Hematopoietic multipotent progenitor cell (in vitro differentiated cells): ENCODE measurements at places on chromosomes 7 and 10. TPM values are rescaled to one million over a fixed set of nuclear protein-coding genes. Genes with fewer than 3 reads are reported as not detected.

AASS gene
- 17.2 TPM for total RNA-seq

LIPF gene
- not detected for total RNA-seq

MRC1 gene
- 0.27 TPM for total RNA-seq

CYP26C1 gene
- 0.54 TPM for total RNA-seq

- DNase-seq = no peak
Observed at GRCh38 chr10:118342638-118343020, 505 bp upstream of the FAM204A start.

GRCh38 chr7:71665716-71666115 is 533.8 kb downstream of the GALNT17 start:
- DNase-seq = no peak

DNA sequence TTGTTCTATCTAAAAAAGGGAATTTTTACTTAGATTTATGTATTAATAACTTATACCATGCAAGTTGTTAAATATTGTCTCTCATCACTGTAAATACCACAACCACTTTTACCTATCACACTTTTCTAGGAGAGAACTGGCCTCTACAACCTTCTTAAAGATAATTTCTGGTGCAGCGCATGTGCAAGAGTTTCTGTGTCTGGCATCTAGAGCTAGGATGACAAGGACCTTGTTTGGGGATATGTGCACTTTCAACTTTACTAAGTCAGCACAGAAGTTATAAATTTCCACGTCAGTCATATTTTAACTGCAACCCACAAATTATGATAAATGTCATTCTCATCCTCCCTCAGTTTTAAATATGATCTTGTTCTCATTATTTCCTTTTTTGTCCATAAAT is 156.9 kb upstream of the ADCY1 start:
- DNase-seq = no peak

GRCh38 chr7:74284781-74285259 is 4.4 kb upstream of the CLIP2 start:
- peak; percentile 45 for DNase-seq

- no peak for DNase-seq
Observed at GRCh38 chr7:38169847-38170246, 8.2 kb upstream of the STARD3NL start.

DNA sequence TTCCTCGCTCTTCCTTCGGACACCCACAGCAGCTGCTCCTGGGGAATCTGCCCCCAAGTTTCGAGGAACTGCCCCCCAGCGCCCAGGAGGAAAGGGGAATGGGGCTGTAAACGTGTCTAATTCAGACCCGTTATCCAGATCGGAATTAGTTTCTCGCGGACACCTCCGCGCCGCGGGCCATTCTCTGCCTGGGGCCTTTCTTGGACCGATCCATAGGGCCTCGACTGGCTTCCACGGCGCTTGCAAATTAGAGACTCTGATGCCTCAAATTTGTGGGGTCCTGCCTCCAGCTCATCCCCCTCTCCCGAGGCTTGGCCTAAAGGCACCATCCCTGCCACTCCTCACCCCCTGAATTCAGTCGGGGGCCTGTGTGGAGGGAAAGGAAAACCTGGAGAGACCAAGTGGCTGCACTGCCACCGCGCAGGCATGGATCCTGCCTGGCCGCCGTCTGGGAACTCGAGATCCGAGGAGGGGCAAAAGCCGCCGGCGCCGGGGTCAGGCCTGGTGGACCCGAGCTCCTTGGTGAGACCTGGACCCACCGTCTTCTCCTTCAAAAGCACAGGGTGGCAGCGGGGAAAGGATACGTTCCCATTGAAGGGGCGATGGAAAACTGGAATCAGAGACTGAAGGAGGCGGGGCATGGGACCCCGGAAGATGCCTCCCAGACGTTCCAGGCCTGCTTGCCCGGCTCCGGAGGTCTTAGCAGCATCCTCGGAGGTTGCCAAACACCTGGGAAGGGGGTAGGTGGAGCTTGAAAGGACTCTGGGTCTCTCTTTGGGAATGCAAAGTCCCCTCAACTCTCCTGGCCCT is 13.7 kb downstream of the LBX1 start:
- no peak for DNase-seq

DNA sequence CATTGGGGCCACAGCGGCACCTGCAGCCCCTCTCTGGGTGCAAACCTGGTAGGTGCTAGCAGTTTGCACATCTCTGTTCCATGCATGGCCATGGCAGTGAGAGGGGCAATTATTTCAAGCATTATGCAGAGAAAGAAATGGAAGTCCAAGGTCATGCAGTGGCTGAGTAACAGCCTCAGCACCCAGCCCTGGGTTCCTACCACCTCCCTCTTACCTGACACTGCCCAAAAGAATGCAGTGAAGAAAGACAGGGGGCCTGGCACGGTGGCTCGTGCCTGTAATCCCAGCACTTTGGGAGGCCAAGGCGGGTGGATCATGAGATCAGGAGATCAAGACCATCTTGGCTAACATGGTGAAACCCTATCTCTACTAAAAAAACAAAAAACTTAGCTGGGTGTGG is 4.9 kb upstream of the CHST12 start:
- DNase-seq = no peak

DNA sequence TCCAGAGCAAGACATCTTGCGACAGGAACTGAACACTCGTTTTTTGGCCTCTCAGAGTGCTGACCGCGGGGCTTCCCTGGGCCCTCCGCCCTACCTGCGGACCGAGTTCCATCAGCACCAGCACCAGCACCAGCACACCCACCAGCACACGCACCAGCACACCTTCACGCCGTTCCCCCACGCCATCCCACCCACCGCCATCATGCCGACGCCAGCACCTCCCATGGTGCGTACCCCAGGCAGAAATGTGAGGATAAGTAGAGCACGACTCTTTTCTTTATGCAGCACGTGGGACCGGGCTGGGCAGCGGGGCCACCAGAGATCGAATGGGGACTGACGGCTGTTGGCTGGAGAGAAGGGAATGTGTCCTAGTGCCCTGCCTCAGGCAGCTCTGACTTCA is 365.8 kb upstream of the GALNT17 start:
- no peak for DNase-seq

DNA sequence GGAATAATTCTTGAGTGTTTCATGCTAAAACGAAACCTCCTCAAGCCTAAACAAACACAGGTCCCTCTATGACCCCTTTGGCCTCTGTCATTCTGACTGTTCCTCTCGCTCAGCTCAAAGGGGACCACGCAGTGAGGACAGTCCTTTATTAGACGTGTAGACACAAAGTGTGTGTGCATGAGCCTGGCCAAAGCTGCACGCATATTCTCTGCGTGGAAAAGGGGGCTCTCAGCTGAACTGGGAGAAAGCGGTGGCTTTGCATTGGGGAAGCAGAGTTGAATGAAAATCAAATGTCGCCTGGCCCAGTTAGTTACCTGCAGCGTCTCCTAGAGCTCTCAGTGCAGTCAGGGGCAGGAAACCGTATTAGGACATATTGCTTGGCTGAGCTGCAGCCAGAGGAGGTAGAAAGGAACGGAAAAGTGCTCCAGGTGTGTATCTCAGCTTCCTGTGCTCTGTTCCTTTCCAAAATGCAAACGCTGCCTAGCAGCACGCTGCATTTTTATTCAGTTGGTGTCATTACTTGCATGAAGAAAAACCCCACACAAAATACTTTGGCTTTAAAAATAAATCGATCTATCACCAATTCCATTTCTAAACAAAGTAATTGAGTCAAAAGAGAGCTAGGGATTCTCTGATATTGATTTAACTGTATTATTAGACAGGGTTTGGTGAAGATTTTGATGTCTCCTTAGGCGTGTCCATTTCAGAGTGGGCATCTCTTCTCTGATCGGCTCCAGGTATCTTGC is 4.9 kb downstream of the GATA3 start:
- DNase-seq = no peak

GRCh38 chr10:127527320-127527719 is 21.8 kb upstream of the NPS start:
- no peak for DNase-seq

DNA sequence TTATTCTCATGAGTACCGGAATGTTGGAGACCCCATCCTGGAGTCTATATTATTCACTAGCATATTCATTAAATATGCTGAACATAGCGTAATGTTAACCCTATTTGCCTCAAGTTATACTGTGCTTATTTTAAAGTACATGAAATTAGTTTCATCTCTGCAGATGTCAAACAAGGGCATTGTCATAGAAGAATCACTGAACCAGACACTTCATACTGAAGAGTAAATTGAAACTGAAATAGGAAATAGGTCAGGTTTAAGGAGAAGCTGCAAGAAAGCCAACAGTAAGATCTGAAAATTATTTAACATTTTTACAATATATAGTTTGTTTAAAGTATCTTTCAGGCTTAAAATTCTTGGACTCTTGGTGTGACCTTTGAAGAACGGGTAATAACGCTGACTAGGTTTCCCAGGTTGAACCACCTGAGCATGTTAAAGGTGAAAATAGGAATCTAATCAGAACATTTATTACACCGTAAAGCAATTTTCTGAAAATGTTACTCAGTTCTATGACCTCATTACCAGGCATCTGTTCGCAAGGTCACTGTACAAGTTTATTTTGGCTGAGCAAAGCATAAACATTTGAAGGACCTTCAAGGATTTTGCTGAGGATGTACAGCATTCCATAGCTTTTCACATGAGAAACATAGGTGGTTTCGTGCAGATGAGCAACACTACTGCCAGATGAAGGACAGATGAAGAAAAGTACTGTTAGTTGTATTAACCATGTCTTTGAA is 82.7 kb downstream of the REEP3 start:
- DNase-seq = no peak

GRCh38 chr7:158397885-158398284 is 189.7 kb downstream of the PTPRN2 start:
- no peak for DNase-seq

- no peak for DNase-seq
Observed at GRCh38 chr7:100864263-100864845, 2.8 kb upstream of the TRIP6 start.

DNA sequence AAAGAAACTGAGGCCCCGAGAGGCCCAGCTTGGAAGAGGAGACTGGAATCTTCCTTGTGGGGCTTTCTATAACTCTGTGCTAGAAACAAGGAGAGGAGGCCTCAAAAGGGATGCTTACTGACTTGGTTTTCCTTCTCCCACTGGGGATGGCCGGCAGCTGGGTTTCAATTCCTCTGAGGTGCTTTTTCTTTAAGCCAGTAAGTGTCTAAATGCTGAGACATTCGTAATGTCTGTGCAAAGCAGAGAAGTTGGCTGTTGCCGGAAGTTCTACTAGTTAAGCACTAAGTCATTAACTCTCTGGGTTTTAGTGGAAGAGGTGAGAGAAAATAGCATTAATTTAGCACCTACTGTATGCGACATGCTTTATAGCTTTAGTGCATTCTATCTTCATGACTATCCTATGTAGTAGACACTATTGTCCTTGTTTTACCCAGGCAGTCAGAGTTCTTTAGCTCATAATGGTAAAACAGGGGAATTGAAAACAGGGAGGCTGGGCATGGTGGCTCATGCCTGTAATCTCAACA is 135.2 kb downstream of the RGS10 start:
- DNase-seq = no peak

- no peak for DNase-seq
Observed at GRCh38 chr7:29035044-29035740, 77.1 kb upstream of the TRIL start.
